Naive thymus-derived CD4-positive, alpha-beta T cell (primary cell): ENCODE measurements at places on chromosomes 1 and 21. TPM values are rescaled to one million over a fixed set of nuclear protein-coding genes. Genes with fewer than 3 reads are reported as not detected.
A peak's percentile ranks its signal among the peaks of the same experiment; 100 is the strongest.

GRCh38 chr1:218643281-218643680, 298.1 kb downstream of the TGFB2 start:
- no peak for DNase-seq

DNA sequence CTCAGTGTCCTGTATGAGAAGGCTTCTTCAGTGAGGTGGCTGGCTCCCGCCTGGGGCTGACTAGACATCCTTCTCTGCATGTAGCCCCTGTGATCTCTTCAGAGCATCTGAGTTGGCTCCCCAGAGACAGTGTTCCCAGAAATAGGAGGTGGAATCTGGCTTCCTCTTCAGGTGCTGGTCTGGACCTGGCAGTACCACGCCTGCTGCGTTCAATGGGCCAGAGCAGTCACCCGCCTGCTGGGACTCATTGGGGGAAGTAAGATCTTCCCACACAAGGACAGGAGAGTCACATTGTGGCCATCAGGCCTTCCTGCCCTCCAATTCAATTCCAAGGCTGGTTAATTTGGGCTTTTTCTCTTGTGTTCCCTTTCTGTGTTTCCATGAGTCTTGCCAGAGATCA, 51.0 kb downstream of the ADARB1 start:
- DNase-seq: no peak

- no peak for DNase-seq
Measured at GRCh38 chr1:111323231-111323630, 32.6 kb downstream of the CHIA start.

Gene WDR64
- 0.29 TPM for polyA plus RNA-seq

GRCh38 chr1:228753287-228753686, 18.0 kb downstream of the RHOU start:
- no peak for DNase-seq

GRCh38 chr1:159892944-159893343, 7.0 kb downstream of the CFAP45 start:
- no peak for DNase-seq

GRCh38 chr1:48470481-48470855, 1.5 kb downstream of the SPATA6 start:
- peak; percentile 16 for DNase-seq

Gene IKBKE
- polyA plus RNA-seq: 48.3 TPM

Gene GJA4
- polyA plus RNA-seq: not detected

Gene LHX8
- not detected for polyA plus RNA-seq

DNA sequence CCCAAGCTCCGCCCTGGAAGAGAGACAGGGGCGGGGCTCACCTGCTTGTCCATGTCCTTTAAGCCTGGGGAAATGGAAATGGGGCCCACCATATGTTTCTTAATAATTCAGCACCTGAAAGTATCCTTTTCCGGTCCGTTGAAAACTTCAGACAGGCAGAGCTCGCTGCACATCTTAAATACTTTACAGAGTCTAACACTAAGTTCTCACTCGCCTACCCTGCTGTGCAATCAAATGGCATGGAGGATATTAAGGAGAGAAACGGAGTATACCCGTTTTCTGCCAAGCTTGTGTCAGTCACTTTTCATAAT, 467 bp upstream of the CC2D1B start:
- DNase-seq: no peak

DNA sequence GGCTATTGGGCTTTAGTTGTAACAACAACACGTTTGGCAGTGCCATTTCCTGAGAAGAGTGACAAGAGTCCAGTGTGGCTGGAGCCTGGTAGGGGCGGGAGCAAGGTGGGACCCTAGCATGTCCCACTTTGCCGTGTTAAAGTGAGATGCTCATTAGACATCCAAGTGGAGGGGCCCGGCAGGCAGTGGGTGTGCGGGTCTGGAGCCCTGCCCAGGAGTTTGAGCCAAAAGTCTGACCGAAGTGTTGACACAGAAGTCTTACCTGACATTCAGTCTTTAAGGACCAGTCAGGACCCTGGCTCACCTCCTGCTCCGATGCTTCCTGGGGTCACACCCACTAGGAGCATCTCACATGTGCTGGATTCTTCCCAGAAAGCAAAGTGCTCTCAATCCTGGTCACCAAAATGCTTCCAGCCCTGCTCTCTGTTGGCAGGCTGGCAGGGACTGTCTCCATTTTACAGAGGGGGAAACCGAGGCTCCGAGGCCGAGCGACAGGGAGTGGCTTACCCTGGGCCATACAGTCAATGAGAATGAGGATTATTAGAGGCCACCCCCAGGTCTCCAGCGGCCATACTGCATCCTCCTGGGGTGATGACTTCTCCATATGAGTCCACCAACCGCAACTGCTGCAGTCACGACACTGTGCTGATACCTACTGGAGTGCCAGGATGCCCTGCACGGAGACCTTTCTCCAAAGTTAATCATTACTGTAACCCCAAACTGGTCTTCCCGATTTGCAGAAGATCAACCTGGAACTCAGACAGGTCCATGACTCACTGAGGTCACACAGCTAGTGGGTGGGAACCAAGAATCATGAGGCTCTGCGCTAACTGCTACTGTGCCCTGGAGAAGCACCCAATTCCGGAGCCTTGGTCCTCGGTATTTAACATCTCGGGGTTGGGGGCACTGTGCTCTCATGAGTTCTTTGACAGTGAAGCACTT, 112.7 kb downstream of the PRDM2 start:
- DNase-seq: no peak

- DNase-seq: no peak
Measured at GRCh38 chr1:192108161-192108560, 50.1 kb upstream of the RGS18 start.
